ENCODE measurements at places on chromosomes 11 and 22.

GRCh38 chr11:116534270-116534975 lies 238.4 kb downstream of the BUD13 start:
- DNase-seq = no peak

DNA sequence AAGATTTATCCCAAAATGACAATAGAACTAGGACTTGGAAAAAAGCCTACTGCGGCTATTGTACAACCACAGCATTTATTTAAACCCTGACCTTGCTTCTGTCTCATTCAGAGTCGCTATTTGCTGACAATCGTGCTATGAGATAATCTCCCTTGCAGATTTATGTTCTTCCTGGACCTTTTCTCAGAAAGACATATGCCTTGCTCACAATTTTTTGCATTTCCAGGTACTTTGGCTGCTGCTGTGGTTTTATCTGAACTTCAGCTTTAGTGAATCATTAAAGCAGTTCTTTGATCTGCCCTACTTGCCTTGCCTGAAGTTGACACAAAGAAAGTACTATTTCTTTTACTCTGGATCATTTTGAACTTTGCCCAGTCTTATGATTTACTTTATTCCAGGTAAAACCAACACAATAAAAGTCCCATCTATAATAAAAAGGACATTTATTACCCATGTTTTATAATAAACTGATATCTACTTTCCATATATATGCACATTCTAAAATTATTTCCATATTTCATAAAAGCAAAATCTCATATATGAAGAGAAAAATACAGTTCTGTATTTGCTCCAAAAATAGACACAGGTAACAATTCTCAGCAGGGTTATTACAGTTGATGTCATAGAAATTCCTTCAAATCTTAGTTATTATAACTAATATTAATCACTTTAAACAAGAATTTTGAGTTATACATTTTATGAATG lies 63.4 kb upstream of the CARD18 start:
- DNase-seq = no peak

DNA sequence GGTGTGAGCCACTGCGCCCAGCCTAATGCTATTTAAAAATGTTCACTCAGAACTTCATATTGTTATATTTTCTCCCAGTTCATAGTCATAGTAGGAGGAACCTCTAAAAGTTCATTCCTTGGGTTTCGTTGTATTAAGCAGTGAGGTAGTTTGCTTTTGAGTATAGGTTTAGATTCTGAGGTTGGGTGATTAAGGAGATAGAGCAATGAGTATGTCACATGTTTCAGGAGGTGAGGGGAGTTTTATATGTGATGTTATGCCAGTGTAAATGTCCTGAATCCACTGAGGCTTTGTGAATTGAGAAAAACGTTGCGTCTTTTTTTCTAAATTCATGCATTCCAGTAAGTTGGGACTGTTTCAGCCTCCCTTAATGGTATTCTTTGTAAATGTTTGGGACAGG lies 4.2 kb downstream of the UBE2L3 start:
- no peak for DNase-seq

DNA sequence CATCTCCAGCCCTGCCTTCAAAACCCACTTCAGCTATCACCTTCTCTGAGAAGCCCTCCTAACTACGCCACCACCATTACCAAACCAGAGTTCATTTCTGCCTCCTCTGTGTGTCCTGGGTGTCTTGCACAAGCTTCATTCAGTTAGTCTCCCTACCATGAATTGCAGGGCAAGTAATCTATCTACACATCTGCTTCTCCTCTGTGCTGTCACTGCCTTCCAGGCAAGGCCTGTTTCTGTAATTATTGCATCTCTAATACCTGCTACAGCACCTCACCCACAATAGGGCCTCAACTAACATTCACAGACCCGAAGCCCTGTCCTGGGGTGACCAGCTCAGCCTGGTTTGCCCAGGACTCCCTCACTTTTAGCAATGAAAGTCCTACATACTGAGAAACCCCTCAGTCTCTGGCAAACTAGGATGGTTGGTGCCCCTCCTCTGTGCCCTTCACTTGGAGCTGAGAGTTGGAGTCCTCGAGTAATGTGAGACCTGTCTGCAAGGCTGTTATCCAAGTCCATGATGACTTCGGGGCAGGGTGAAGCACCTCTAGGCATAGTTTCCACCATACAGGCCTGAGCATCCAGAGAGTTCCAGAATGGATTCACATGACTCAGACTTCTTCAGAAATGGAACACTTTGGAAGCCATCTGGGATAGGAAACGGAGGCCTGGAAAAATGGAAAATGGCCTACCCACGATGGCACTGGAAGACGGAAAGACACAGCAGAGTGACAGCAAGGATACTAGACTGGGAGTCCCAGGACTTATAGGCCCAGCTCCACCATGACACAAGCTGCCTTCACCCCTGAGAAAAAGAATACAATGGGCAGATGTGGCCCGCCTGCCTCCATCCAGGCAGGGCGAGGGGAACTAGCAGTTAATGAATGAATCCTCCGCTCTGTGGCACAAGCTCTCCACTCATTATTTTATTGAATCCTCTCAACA lies 269.3 kb downstream of the BUD13 start:
- no peak for DNase-seq

DNA sequence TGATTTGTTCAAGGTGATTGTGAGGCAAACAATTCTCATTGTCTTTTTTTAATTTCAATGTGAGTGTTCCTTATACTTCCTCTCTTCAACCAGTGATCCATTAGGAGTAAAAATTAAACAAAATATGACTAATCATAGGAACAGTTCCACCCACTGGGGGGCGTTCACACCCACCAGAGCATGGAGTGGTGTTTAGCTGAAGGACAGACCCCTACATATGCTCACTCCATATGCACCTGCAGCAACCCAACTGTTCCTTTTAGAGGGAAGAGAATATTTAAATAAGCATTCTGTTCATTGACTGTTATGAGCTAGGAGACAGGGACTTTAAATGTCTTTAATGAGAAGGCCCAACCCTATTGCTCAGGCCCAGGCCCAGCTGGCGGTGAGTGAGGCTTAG lies 78.7 kb upstream of the DRD2 start:
- DNase-seq = no peak

- DNase-seq = no peak
Measured at GRCh38 chr11:31793264-31793663, 17.9 kb downstream of the PAX6 start.

DNA sequence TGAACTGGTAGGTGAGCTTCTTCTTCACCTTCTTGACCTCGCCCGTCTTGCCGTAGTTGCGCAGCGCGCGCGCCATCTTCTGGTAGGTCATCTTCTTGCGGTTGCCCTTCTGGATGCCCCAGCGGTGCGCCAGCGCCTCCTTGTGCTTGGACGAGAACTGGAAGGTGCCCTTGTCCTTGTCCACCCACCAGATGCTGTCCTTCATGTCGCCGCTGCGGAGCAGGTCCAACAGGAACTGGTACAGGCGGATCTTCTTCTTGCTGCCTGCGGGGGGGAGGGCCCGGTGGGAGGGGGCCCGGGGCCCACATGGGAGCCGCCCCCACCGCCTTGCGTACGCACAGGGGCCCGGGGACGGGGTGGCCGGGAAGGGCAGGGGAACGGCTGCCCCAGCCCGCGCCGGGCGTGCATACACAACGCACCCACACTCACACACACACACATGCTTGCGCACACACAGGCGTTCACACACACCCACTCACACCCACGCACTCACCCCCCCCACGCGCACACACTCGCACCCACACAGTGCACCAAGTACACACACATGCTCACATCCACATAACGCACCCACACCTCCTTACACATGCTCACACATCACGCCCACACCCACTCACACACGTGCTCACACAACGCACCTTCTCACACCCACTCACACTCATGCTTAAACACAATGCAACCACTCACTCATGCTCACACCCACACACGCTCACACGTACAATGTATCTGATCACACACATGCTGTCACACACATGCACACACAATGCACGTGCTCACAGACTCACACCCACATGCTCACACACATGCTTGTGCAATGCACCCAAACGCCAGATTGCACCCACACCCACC lies 3.0 kb upstream of the MYBPC3 start:
- peak; percentile 95 for DNase-seq

GRCh38 chr22:23240639-23241389 lies 60.5 kb downstream of the BCR start:
- DNase-seq = no peak

DNA sequence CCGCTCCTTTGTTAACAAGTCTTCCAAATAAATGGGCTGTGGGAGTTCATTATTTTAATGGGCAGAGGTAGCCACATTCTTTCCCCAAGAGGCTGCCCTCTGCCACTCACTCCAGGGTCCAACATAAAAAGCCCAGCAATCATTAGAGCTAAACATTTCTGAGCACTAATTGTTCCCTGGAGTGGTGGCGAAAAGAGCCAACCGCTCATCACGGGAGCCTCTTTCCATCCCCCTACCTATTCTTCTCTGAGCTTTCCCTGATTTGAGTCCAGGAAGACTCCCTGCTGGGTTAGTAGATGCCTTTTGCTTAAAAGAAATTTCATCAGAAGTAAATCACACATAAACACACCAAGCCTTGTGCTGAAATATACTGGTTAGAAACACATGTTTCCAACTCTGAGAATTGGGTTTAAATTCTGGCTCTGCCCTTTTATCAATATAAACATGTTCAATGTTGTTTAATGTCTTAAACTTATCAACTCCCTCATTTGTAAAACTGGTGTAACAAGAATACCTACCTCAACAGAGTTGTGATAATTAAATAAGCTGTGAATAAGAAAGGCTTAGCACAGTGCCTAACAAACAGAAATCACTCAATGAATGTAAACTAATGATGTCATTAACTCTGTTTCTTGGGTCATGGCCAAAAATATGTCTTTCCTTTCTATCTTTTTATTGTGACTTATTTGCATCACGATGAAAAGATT lies at the start of gene OR5A2:
Gene OR5A2, minus strand, starts transcription at position 53 of the 707 bp plus-strand sequence. CDS start 3,460 bp downstream, outside the sequence.
- DNase-seq = no peak

DNA sequence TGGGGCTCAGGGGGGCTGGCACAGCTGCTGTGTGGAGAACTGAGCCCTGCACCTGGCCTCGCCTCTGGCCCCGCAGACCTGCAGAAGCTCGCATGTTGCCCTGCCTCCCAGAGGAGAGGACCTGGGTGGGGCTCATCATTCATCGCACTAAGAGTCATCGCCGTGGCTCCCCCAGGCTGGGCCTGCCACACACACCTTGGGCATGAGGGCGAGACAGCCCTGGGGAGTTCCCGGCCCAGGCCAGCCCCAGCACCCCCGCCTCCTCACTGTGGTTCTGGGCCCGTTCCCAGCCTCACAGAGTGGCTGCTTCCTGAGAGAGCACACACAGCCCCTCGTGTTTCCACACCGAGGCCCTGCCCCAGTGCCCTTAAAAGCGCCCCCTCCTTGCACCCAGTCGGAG lies 694.6 kb downstream of the TBC1D22A start:
- DNase-seq = no peak

- DNase-seq = no peak
Measured at GRCh38 chr11:99592266-99592665, 571.5 kb downstream of the CNTN5 start.

DNA sequence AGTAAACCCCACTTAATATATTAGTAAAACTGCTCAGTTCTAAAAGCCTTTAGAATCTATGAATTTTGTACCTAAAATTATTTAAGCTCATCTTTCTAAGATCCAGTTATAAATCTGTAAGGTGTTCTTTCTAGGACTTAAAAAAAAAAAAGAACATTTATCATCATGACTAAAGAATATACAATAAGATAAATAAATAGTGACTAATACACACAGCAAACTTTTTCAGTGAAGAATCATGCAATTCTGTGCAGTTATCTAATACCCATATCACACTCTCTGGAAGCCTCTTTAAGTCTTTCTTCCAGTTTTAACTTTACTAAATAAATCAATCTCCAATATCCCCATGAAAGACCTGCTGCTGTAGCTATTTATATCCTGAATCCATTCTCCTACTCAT lies 59.8 kb downstream of the CEP57 start:
- no peak for DNase-seq

GRCh38 chr11:14270690-14271542 lies 88.1 kb downstream of the RRAS2 start:
- peak; percentile 78 for DNase-seq

DNA sequence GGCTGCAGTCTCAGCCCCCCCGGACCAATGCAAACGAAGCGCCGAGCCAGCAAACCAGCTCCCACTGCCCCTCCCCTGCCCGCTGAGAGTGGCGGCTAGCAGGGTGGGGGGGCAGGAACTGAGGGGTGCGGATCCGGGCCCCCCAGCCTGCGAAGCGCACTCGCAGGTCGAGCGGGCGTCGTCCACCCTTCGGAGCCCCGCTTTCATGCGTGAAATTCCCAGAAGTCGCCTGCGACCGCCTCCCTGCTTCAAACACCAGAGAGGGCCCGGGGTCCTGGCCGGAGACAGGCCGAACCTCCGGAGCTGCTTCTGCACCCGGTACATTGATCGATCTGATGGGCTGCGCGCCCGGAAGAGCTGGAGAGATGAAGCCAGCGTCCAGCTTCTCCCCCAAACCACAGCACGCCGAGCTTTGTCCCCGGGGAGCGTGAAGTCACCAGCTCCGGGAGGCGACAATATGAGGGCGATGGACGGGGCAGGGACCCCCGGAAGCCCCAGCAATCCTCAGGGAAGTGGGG lies 646 bp upstream of the PATZ1 start:
- DNase-seq = peak; percentile 69

DNA sequence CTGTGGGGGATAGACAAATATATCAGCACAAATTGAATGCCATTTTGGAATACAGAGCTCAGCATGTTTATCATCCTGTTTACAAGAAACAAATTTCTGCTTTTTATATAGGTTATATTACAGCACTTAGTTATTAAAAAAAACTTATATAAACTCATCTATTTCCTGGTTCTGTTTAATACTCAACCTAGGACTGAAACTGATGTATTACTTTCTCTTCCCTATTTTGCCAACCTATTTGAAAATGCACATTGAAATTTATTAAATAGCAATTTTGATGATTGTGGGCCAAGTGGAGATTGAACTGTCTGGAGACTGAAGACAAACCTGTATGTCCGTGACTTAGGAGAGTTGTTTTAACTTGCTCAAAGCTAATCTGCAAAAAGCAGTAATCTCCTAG lies 288.3 kb upstream of the ANO3 start:
- no peak for DNase-seq

DNA sequence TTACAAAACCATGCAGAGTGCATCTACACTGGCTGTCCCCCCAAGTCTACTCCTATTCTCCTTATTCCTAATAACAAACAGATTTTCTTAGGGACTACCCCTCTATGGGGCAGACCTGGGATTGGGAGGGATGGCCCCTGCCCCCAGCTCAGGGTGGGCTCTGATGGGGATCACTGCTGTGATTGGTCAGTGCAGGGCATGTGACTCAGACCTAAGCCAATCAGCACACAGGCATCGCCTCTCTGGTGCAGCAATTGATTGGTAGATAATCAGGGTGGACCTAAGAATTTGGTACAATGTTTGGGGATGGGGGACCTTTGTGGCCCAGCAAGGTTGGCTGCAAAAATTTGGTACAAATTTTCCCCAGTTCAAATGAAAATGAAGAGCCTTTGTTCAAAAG lies 57.2 kb upstream of the SHANK2 start:
- no peak for DNase-seq

- DNase-seq = no peak
Measured at GRCh38 chr11:114890038-114890437, 211.7 kb downstream of the NXPE2 start.

GRCh38 chr22:49585461-49586243 lies 242.0 kb downstream of the BRD1 start:
- DNase-seq = no peak

- no peak for DNase-seq
Measured at GRCh38 chr11:68470304-68470811, 9.8 kb downstream of the PPP6R3 start.
